ENCODE measurements at places on chromosomes 2 and 18.

GRCh38 chr2:128327180-128327964 lies 8.7 kb upstream of the HS6ST1 start:
- no peak overlapping the region for H3K4me3 ChIP-seq
- H3K27ac ChIP-seq, result no peak overlapping the region
- DNase-seq, result no peak
- no peaks in the 10 kb centered on the region for H3K36me3 ChIP-seq

DNA sequence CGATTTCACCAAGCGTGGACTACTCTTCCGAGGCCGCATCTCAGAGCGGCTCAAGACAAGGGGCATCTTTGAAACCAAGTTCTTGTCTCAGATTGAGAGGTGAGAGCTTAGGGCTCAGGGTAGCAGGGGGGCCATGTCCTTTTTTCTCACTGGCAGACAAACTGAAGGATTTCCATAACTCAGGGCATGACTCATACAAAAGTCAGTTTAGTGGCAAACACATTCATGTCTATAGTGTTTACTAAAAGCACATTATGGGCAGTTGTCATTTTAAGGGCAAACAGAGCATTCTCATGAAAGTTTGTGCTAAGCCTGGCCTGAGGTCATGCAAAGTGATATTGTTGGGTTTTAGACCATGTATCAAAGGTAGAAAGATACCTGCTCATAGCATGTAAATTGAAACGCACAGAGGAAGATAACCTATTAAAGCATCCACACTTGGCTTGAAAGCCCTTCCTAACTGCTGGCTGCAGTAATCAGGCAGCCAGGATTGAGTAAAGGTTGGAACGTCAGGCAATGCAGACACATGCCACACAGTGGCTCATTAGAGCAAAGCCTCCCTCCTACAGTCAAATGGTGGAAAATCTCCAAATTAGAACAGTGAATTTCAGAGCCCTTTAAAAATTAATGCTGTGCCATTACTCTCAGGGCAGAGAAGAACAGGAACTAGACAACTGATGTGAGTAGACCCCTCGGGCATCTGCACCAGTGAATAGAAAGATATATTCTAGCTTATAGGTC lies 54.2 kb downstream of the HK2 start:
- no peak overlapping the region for H3K27ac ChIP-seq
- no peak for DNase-seq
- H3K27me3 ChIP-seq, result no peaks in the 10 kb centered on the region
- no peak overlapping the region for H3K4me3 ChIP-seq
- H3K4me1 ChIP-seq, result peaks cover 7% of the 10 kb centered on the region
- H3K36me3 ChIP-seq, result peaks cover 1% of the 10 kb centered on the region

DNA sequence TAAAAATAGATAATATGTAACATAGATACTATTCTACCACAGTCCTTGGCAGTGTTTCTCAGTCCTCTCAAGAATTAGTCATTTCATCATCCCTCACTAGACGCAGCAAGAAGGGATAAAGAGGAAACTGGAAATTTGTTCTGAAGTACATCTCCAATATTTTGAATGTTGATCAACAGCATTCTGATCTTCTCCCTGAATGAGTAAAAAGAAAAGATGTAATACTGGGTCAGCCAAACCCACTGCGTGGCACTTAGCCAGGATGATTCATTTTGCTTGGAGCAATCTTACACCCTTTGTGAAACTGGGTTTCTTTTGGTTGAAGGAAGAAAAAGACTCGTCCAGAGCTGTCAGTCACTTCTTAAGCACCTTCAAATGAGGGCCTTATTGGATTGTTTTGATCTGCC lies 54.1 kb downstream of the TAF1B start:
- DNase-seq, result peak; percentile 84
- H3K36me3 ChIP-seq, result no peaks in the 10 kb centered on the region
- no peak overlapping the region for H3K27ac ChIP-seq
- H3K4me1 ChIP-seq, result peaks cover 7% of the 10 kb centered on the region
- no peak overlapping the region for H3K4me3 ChIP-seq

- DNase-seq, result no peak
- no peak overlapping the region for H3K4me3 ChIP-seq
- H3K27me3 ChIP-seq, result no peaks in the 10 kb centered on the region
- no peaks in the 10 kb centered on the region for H3K36me3 ChIP-seq
Observed at GRCh38 chr2:74670263-74670662, 16.2 kb downstream of the SEMA4F start.

DNA sequence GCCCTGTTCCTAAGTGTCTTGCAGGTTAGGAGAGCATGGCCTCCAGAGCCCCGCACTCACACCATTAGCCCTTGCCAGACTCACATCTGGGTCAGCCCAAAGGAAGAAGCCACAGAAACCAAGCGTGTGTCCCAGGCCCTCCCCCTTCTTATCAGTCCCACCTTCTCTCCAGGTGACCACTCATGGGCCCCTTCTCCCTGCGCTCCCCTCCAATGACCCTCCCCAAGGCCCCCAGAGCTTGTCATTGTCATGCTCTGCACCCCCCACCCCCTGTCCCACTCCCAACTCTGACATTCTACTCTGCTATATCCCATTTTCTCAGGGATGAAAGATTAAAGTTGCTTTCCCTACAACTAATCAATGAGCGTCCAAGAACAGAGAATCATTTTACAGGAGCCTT lies 30.1 kb downstream of the CAPN14 start:
- no peak overlapping the region for H3K4me3 ChIP-seq
- DNase-seq, result no peak
- no peak overlapping the region for H3K27ac ChIP-seq
- H3K4me1 ChIP-seq, result no peaks in the 10 kb centered on the region
- H3K36me3 ChIP-seq, result no peaks in the 10 kb centered on the region

Measured in endothelial cell of umbilical vein (primary cell).